ENCODE measurements at places on chromosomes 13 and 19.
A peak's percentile ranks its signal among the peaks of the same experiment; 100 is the strongest.

DNA sequence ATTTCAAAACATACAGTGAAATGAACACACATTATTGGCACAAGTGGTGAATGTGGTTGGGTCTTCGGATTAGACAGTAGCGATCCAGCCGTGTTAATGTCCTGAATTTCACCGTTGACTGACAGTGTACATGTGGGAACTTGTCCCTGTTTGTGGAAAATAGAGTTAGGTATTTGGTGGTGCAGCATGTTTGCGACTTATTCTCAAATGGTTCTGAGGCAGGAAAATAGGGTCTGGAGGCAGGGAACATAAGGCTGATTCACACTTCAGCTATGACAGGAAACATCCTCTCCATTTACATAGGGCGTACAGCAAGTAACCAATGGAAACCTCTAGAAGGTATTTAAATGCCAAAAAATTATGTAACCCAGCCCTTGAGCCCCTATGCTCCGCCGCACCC, 4.2 kb downstream of the LGALS7B start:
- DNase-seq = no peak

- DNase-seq = peak; percentile 44
These were observed 150.1 kb downstream of the SHISA2 start for GRCh38 chr13:25901460-25902376.

DNA sequence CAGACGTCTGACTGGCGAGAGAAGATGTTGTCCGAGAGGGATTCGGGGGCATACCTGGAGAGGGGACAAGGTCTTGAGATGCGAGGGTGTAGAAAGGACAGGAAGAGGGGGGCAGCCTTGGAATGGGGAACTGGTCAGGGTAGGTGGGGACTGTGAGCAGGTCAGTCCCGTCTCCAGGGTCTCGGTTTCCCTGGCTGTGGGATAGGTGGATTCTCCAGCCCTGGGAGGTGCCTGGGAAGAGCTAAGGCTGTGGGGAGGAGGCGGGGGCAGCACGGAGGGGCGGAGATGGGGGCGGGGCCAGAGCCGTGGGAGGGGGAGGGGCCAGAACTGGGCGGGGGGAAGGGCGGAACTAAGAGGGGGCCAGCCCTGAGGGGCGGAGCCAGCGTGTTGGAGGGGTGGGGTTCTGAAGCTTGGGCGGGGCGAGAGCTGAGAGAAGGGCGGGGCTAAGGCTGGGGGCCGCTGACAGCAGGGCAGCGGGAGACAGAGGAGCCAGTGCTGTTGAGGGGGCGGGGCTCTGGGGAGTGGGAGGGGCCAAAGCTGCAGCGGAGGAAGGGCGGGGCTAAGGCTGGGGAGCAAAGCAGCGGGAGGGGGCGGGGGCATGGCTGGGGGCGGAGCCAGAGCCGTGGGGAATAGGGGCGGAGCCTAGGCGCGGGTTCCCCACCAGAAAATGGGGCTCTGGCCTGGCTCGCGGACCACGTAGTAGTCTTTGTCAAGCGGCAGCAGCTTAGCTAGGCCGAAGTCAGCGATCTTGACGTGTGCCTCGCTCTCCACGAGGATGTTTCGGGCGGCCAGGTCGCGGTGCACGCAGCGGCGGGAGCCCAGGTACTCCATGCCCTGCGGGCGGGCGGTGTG, 9.5 kb upstream of the INSL3 start:
- DNase-seq = peak; percentile 24

DNA sequence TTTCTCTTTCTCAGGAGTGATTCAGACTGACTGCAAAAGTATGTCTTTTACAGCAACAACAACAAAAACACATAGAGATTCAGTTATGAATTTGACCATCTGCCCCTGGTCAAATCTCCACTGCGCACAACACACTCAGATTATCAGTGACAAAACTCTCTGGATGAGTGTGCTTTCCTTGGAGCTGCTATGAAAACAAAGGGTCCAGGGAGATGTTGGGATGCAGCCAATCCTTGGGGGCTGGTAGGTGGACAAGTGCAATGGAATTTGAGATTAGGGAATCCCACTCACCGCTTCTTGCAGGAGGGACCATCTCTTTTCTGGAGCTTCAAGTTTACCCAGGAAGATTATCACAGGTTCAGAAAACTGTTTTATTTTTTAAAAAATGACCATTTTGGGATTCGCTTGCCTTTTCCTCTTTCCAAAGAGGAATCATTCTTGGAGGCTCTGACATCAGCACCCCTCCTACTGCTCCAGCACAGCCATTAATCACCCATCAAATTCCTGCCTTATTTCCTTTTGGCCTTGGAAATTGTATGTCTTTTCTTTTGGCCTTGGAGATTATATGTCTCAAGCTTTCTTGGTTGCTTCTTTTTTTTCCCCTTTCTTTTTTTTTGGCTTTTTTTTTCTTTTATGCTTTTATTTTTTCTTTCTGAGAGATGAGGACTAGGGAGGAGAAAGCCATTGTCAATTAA, 311.8 kb downstream of the TSHZ3 start:
- no peak for DNase-seq

GRCh38 chr13:98371516-98372023, 194.5 kb upstream of the RNF113B start:
- no peak for DNase-seq

GRCh38 chr13:110301606-110302553, 5.1 kb downstream of the COL4A1 start:
- no peak for DNase-seq

Data from activated T-helper 2 cell treated with anti-CD3 and anti-CD28 coated beads, Interferon-gamma antibody, Interleukin-2, Interleukin-4, amounts not matched to agents 10 μg/mL and 5 μg/mL and 100 μg/mL, durations not matched to agents 14 hours and 24 hours and 36 hours (primary cell).